ENCODE measurements at places on chromosomes 11 and 22.

- H3K4me3 ChIP-seq: no peak overlapping the region
- DNase-seq: peak; percentile 21
- H3K36me3 ChIP-seq: no peaks in the 10 kb centered on the region
- H3K4me1 ChIP-seq: no peaks in the 10 kb centered on the region
- H3K27me3 ChIP-seq: peaks cover 76% of the 10 kb centered on the region
- no peak overlapping the region for H3K27ac ChIP-seq
These were observed 29.0 kb downstream of the SGSM1 start for GRCh38 chr22:24834845-24835570.

DNA sequence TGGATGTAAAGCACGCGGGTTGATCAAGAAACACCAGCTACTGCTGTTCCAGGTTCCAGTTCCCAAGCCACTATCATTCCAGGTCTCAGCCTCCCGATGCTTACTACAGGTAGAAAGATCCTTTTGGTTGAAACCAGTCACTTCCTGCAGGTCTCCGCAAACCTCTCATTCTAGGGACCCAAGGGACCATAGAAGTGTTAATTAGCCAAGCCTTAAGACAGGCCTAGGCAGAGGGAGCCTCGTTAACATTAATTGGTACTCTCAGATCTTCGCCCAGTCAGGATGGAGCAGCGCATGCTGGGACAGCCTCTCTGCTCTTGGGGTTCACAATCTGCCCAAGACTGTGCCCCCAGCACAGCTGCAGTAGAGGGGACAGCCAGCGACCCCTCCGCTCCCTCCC lies 11.2 kb upstream of the OAF start:
- H3K27me3 ChIP-seq: peaks cover 55% of the 10 kb centered on the region
- no peaks in the 10 kb centered on the region for H3K36me3 ChIP-seq
- H3K4me1 ChIP-seq: no peaks in the 10 kb centered on the region
- no peak overlapping the region for H3K27ac ChIP-seq

DNA sequence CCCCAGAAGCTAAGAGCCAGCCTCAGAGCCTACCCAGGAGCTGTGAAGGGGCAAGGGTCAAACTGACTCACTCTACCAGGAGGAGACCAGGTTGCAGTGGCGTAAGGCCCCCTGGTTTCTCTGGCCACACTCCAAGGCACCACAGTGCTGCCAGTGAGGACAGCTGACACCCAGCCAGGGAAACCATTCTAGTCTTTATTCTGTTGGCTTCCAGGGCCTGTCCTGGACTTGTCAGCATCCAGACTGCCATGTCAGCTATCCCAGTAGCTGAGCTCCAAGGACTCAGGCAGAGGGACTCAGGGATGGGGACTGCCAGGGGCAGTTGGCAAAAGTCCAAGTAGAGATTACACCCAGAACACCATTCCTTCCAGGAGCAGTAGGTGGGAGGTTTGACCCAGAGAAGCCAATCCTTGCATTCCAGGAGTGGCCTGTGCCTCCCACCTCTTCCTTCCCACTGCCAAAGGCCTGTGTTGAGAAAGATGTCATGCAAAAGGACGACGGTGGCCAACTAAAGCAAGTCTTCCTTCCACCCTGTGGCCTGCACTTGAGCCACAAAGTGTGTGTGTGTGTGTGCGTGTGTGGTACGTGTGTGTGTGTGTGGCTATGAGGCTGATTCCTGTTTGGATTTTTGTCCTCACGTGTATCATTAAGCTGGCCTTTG lies 3.6 kb upstream of the MAPK8IP1 start:
- H3K4me3 ChIP-seq: no peak overlapping the region
- H3K27ac ChIP-seq: no peak overlapping the region
- peaks cover 13% of the 10 kb centered on the region for H3K27me3 ChIP-seq
- H3K36me3 ChIP-seq: peaks cover 17% of the 10 kb centered on the region
- no peak for DNase-seq
- no peaks in the 10 kb centered on the region for H3K4me1 ChIP-seq

DNA sequence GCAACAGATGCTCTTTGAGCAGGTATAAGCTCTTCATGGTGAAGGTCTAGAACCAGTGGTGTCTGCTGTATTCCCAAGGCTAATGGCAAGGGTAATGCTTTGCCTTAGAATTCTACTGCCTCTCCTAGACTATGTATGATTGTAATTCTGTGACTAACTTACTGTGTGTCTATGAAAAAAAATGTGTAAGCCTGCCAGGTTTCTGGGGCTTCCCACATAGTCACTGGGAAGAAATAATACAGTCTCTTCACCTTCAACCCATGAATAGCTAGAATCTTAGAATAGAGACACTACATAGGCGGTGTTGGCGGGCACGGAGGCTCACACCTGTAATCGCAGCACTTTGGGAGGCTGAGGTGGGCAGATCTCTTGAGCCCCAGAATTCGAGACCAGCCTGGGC lies 84.1 kb downstream of the C11orf91 start:
- H3K27ac ChIP-seq: no peak overlapping the region
- H3K4me1 ChIP-seq: no peaks in the 10 kb centered on the region
- DNase-seq: no peak
- H3K27me3 ChIP-seq: no peaks in the 10 kb centered on the region

GRCh38 chr11:92149996-92150395 lies 74.6 kb upstream of the FAT3 start:
- H3K27ac ChIP-seq: no peak overlapping the region
- H3K27me3 ChIP-seq: no peaks in the 10 kb centered on the region
- H3K36me3 ChIP-seq: no peaks in the 10 kb centered on the region
- DNase-seq: no peak
- H3K4me3 ChIP-seq: no peak overlapping the region

GRCh38 chr11:61028135-61028729 lies 56.8 kb downstream of the CD6 start:
- no peaks in the 10 kb centered on the region for H3K36me3 ChIP-seq
- peak; percentile 48 for DNase-seq
- H3K4me3 ChIP-seq: no peak overlapping the region
- H3K4me1 ChIP-seq: peaks cover 9% of the 10 kb centered on the region
- no peak overlapping the region for H3K27ac ChIP-seq

DNA sequence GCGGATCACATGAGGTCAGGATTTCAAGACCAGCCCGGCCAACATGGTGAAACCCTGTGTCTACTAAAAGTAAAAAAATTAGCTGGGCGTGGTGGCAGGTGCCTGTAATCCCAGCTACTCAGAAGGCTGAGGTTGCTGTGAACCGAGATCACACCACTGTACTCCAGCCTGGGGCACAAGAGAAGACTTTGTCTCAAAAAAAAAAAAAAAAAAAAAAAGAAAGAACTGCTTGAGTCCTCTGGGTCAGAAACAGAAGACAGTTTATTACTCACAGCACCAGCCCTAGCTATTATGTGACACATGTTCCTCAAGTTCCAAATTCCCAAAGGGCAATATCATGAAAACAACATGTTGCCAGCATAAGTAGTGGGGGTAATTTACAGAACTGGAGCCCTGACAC lies 1014.1 kb upstream of the RAG2 start:
- no peak overlapping the region for H3K27ac ChIP-seq
- no peak overlapping the region for H3K4me3 ChIP-seq
- H3K36me3 ChIP-seq: no peaks in the 10 kb centered on the region
- DNase-seq: no peak
- no peaks in the 10 kb centered on the region for H3K4me1 ChIP-seq

GRCh38 chr11:129443276-129443675 lies 67.6 kb downstream of the BARX2 start:
- no peak overlapping the region for H3K4me3 ChIP-seq
- peaks cover 38% of the 10 kb centered on the region for H3K36me3 ChIP-seq
- H3K27ac ChIP-seq: no peak overlapping the region
- H3K27me3 ChIP-seq: no peaks in the 10 kb centered on the region
- no peak for DNase-seq
- peaks cover 31% of the 10 kb centered on the region for H3K4me1 ChIP-seq

- no peak overlapping the region for H3K27ac ChIP-seq
- no peak overlapping the region for H3K4me3 ChIP-seq
- no peaks in the 10 kb centered on the region for H3K36me3 ChIP-seq
- no peaks in the 10 kb centered on the region for H3K4me1 ChIP-seq
These were observed 497.0 kb upstream of the TENM4 start for GRCh38 chr11:79937676-79938334.

- H3K4me1 ChIP-seq: peaks cover 8% of the 10 kb centered on the region
- H3K27me3 ChIP-seq: peaks cover 7% of the 10 kb centered on the region
- DNase-seq: no peak
- no peak overlapping the region for H3K27ac ChIP-seq
- H3K36me3 ChIP-seq: no peaks in the 10 kb centered on the region
- no peak overlapping the region for H3K4me3 ChIP-seq
These were observed 35.6 kb upstream of the SYT7 start for GRCh38 chr11:61616434-61616833.

GRCh38 chr22:41762980-41763779 lies 37.3 kb upstream of the CCDC134 start:
- DNase-seq: peak; percentile 39
- no peak overlapping the region for H3K27ac ChIP-seq
- H3K4me3 ChIP-seq: no peak overlapping the region
- peaks cover 13% of the 10 kb centered on the region for H3K27me3 ChIP-seq

DNA sequence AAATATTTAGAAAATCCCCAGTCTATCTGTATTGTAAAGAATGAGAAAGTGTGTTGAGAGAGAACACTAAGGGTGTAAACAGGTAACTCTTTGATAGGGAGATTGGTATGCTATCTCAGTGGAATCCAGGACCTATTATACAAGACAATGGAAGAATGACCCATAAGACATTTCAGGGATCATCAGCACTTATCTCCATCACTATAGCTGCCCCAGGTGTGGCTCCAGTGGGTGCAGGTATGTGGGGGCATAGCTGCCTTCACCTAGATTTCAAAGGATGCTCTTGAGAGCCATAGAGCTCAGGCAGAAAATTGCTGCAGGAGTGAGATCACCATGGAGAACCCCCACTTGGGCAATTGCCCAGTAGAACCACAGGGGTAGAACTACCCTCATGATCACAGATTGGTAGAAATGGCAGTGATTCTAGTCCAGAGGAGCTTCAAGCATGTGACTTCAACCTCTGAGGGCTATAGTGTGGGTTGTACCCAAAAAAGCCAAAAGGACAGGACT lies 252.3 kb upstream of the TBCEL start:
- no peaks in the 10 kb centered on the region for H3K36me3 ChIP-seq
- H3K27ac ChIP-seq: no peak overlapping the region
- H3K4me1 ChIP-seq: no peaks in the 10 kb centered on the region
- no peak for DNase-seq
